Mononuclear cell (primary cell): ENCODE measurements at places on chromosomes 7 and 10. TPM values are rescaled to one million over a fixed set of nuclear protein-coding genes. Genes with fewer than 3 reads are reported as not detected.

Gene PRTFDC1
- total RNA-seq, result 3.0 TPM

Gene ASB10
- not detected for total RNA-seq

Gene FAM241B
- not detected for total RNA-seq

Gene CALCR
- not detected for total RNA-seq

Gene AGBL3
- 2.1 TPM for total RNA-seq

Gene HSPA12A
- under 0.01 TPM for total RNA-seq

Gene PON1
- not detected for total RNA-seq

Gene LBX1
- total RNA-seq, result not detected

Gene GPR85
- total RNA-seq, result under 0.01 TPM

Gene WIPF3
- total RNA-seq, result under 0.01 TPM

Gene RBP3
- not detected for total RNA-seq

Gene XRCC2
- total RNA-seq, result 0.42 TPM

Gene VWDE
- total RNA-seq, result 1.6 TPM

Gene MAGI2
- 0.42 TPM for total RNA-seq

Gene CLRN3
- total RNA-seq, result not detected

Gene GPR158
- under 0.01 TPM for total RNA-seq

Gene BHLHA15
- not detected for total RNA-seq

Gene EBF3
- not detected for total RNA-seq

Gene RELN
- under 0.01 TPM for total RNA-seq

Gene UCN3
- not detected for total RNA-seq

Gene HMX3
- not detected for total RNA-seq

Gene ANXA8
- total RNA-seq, result 0.31 TPM

Gene OR2A5
- under 0.01 TPM for total RNA-seq
